ENCODE measurements at places on chromosomes 4 and X. TPM values are rescaled to one million over a fixed set of nuclear protein-coding genes. Genes with fewer than 3 reads are reported as not detected.

Gene XAGE5
- total RNA-seq, result not detected

Gene SPOCK3
- total RNA-seq, result not detected

GRCh38 chrX:53305996-53306937 is 24.9 kb upstream of the IQSEC2 start:
- H3K4me1 ChIP-seq, result no peaks in the 10 kb centered on the region
- no peak overlapping the region for H3K4me3 ChIP-seq
- H3K36me3 ChIP-seq, result no peaks in the 10 kb centered on the region
- DNase-seq, result no peak
- H3K27me3 ChIP-seq, result no peaks in the 10 kb centered on the region

- H3K36me3 ChIP-seq, result no peaks in the 10 kb centered on the region
- no peak for DNase-seq
- no peaks in the 10 kb centered on the region for H3K4me1 ChIP-seq
Measured at GRCh38 chrX:132257116-132257515, 37.9 kb upstream of the RAP2C start.

Gene SSX2B
- not detected for total RNA-seq

GRCh38 chr4:178808106-178808505 is 1365.9 kb upstream of the AGA start:
- no peak overlapping the region for H3K4me3 ChIP-seq
- DNase-seq, result no peak
- H3K27ac ChIP-seq, result no peak overlapping the region

DNA sequence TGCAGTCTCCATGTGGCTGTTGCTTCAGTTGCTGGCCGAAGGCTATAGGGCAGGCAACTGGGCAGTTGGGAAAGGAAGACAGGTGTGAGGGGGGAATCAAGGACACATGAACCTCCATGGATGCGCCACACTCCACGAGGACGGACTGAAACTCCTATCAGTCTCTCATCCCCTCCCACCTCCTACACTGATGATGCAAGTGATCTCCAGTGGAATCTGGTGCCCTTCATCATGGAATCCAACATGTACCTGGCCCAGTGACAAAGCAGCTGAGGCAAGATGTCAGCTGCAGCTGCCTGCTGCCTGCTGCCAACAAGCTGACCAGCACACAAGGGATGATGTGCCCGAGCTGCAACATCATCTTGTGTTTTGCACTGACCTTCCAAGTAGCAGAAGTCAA is 26.0 kb upstream of the MGST2 start:
- no peaks in the 10 kb centered on the region for H3K27me3 ChIP-seq
- no peak for DNase-seq
- no peaks in the 10 kb centered on the region for H3K36me3 ChIP-seq
- H3K4me1 ChIP-seq, result no peaks in the 10 kb centered on the region

Gene GIMD1
- not detected for total RNA-seq

GRCh38 chr4:114558446-114559020 is 40.1 kb upstream of the UGT8 start:
- no peaks in the 10 kb centered on the region for H3K27me3 ChIP-seq
- no peaks in the 10 kb centered on the region for H3K4me1 ChIP-seq
- H3K27ac ChIP-seq, result no peak overlapping the region
- no peak overlapping the region for H3K4me3 ChIP-seq
- no peak for DNase-seq

Gene RBM3
- 170 TPM for total RNA-seq

GRCh38 chrX:16628946-16629595 is 20.9 kb upstream of the S100G start:
- no peak overlapping the region for H3K27ac ChIP-seq
- H3K4me1 ChIP-seq, result no peaks in the 10 kb centered on the region
- no peak for DNase-seq
- H3K4me3 ChIP-seq, result no peak overlapping the region
